ENCODE measurements at places on chromosomes 6 and 20.

GRCh38 chr20:14498772-14499171 is 161.4 kb upstream of the FLRT3 start:
- DNase-seq, result no peak

DNA sequence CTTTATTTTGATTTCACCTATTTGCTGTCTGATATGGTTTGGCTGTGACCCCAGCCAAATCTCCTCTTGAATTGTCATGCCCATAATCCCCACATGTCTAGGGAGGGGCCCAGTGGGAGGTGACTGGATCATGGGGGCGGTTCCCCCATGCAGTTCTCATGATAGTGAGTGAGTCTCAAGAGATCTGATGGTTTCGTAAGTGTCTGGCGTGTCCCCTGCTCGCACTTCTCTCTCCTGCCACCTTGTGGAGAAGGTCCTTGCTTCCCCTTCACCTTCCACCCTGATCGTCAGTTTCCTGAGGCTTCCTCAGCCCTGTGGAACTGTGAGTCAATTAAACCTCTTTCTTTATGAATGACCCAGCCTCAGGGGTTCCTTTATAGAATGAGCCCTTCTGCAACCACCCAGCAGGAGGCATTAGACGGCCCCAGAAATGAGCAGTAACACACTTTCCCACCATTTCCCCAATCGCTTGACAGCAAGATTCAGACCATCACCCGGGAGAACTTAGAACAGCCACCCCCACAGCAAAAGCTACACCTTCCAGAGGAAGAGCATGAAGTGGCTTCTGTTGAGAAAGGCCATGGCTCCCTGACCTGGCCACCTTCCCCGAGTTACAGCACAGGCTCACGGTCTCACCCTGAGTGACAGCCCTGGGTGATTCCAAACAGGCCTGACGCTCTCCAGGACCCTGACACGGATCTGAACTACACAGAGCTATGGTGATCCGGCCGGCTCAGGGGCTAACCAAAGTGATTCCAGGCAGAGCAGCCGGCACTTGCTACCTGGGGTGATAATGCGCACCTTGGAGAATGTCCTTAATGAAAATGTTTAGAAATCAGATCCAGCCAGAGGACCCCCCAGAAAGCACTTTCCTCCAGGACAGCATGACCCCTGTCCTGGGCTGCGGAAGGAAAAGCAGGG is 131.2 kb upstream of the CDH4 start:
- DNase-seq, result no peak

DNA sequence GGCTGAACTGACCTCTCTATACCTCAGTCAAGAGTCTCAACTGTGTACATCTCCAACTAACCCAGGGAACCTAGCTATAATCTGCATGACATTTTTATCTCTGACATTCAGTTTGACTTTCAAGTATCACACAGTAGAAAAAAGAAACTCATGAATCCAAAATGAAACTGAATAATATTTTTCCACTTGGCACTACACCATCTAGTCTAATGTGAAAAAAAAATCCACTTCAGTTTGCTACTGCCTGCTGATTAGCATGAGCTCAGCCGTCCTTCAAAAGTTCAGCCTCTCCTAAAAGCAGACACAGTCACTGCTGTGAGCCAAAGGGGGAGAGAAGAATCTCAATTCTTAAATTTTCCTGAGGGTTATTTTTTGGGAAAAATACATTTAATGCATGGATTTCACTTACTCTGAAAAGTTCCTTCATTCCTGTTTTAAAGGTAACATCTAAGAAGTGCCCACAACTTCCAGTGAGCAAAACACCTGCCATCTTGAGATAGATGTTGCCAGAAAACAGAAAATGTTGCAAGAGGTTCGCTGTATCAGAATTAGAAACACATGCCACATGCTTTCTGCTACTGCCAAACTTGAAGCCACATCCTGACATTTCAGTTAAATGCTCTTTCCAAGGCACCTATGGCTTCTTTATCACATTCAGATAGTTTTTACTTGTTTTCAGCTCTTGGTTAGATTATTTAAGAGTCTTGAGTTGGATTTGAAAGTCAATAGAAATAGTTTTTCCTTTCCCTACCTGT is 95.4 kb downstream of the MKKS start:
- DNase-seq, result no peak

DNA sequence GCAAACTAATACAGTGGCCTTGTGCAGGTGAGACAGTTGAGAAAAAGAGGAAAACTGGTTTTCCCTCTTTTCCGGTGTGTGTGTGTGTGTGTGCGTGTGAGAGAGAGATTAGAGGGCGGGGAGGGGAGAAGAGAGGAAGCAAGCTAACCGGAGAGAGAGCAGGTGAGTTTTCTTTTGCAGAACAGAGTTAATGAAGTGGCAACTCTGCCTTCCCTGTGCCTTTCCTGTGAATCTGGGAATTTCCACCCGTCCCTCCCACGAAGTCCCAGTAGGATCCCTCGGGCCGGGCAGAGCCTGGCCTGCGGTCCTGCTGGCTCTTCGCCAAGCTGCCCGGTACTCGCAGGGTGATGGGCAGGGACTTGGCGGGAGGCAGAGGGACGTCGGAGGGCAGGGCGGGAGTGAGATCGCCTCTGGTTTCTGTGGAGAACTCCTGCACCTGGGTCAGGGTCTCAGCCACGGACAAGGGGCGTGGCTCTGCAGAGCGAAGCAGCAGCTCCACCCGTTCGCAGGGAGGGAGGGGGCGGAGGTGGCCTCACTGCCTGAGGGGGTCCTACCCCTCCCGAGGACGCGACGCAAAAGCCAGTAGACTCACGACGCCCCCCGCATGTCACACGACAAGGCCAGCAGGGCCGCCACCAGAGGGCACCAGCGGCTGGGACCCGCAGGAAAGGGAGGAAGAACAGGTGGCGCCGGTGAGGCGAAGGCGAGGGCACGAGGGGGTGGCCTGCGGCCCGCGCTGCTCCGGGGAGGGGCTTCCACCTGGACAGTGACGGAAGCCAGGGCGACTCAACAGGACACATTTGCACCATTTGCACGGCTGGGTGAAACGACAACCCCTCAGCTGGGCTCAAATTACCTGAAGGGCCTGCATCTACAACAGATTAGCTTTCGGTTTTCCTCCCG is 51.2 kb upstream of the RNF182 start:
- no peak for DNase-seq

GRCh38 chr20:63071541-63072181 is 64.9 kb upstream of the BHLHE23 start:
- no peak for DNase-seq

- no peak for DNase-seq
These were observed 323.9 kb downstream of the FOXA2 start for GRCh38 chr20:22260506-22260905.

- no peak for DNase-seq
These were observed 490 bp downstream of the MMUT start for GRCh38 chr6:49462599-49462926.

- DNase-seq, result no peak
These were observed 688 bp downstream of the COMMD7 start for GRCh38 chr20:32742322-32743236.

- no peak for DNase-seq
These were observed 43.6 kb downstream of the USP45 start for GRCh38 chr6:99471638-99472037.

GRCh38 chr6:112014483-112014882 is 39.4 kb upstream of the CCN6 start:
- DNase-seq, result no peak

Measured in HS-27A (cell line).